GM04504 (cell line): ENCODE measurements at places on chromosomes 6 and 20.
A peak's percentile ranks its signal among the peaks of the same experiment; 100 is the strongest.

DNA sequence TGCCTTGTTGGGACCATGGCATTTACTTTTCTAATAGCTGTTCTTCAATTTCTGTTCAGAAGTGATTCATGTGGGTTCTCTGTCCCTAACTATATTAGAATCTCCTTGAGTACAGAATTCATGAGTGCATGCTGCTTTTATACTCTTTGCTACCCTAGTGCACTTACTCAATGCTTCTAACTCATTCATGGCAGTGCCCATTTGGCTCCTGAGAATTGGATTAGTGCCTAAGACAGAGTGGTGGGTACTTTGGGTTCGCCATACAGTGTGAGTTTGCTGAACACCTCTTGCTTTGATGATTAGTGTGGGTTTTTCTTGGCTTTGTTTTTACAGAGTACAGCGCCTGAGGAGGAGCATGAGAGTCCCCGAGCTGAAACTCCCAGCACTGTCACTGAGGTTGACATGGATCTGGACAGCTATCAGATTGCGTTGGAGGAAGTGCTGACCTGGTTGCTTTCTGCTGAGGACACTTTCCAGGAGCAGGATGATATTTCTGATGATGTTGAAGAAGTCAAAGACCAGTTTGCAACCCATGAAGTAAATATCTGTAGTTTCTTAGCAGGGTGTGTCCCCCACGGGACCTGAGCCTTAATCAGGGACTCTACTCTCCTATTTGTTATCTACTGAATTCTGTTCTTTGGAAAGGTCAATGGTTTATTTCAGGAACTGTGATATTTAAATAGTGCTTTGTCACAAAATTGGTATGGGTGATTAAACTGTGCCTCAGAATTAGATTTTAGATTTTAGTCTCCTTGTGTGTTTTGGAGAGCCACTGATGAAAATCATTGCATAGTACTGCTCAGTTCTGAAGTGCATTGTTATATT, 150.7 kb downstream of the UTRN start:
- DNase-seq, result no peak

GRCh38 chr20:1477896-1478490, 11.3 kb upstream of the NSFL1C start:
- DNase-seq, result no peak

DNA sequence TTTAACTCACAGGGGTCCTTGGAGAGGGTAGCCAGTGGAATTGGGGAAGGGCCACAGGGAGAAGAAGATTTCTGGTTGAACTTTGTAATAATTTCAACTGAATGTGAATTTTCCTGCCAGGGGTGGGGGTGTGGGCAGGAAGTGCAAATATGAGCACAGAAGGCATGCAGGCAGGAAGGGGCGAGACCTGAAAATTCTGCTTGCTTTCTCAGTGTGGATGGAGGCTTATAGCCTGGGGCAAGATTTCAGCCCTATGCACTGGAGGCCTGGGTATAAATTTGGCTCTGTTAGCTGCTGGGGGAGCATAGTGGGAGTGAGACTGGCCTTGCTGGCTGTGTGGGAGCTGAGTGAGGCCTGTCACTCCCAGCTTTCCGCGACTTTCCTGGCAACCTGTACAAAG, 54.4 kb downstream of the PERP start:
- DNase-seq, result no peak

DNA sequence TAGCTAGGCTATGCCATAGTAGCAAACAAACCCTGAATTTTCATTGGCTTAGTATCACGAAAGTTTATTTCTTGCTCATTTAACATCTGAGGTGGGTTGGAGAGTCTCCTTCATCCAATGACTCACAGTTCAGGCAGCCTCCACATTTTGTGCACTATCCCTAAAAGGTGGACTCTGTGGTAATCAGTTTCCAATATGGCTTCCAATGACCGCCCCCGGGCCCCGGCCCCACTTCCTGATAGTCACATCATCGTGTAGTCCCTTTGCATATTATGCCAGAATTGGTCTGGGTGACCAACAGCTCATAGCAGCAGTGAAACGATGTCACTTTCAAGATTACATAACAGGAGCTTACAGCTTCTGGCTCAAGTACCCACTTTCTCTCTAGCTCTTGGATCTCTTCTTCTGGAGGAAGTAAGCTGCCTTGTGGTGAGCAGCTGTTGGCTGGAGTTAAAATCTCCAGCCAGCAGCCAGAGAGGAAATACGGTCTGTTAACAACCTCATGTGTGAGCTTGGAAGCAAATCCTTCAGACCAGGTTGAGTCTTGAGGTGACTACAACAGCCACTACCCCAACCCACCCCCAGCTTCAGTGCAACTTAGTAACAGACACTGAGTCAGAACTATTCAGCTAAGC, 7.8 kb downstream of the HCRTR2 start:
- DNase-seq, result no peak

- DNase-seq, result no peak
Measured at GRCh38 chr6:119799596-119800509, 450.3 kb upstream of the MAN1A1 start.

DNA sequence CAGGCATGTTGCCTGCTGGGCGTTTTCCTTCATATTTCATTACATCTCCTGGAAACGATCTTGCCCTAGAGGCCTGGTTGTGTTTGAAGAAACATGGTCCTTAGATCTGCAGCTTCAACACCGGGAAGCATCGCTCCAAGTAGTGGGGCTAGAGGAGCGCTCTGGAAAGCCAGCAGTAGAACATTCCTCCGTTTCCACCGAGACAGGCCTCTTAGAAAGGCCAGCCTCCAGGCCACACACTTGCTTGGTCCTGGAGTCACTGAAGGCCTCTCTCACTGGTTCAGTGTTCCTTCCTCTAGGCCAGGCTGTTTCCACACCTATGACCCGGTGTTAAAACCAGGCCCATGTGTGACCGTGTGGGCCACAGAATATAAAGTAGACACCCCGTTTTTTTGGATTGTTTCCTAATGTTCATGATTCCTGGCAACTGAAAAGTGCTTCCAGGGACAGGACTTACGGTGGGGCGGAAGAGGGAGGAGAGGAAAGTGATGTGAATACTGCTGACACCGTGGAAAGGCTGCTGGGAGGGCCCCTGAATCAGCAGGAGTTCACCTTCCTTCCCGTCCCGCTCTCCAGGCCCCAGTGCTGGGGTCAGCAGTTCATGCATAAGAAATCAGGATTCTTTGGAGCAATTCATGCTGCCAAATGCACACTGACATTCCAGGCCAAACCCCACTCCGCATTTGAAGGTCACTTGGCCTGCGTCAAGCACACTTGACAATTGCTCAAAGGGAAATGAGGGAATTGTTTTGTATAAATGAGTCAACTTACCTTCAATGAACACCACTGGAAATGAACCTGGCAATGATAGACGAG, 83.8 kb downstream of the IYD start:
- no peak for DNase-seq

- DNase-seq, result peak; percentile 12
Measured at GRCh38 chr6:19866985-19867627, 29.9 kb downstream of the ID4 start.

DNA sequence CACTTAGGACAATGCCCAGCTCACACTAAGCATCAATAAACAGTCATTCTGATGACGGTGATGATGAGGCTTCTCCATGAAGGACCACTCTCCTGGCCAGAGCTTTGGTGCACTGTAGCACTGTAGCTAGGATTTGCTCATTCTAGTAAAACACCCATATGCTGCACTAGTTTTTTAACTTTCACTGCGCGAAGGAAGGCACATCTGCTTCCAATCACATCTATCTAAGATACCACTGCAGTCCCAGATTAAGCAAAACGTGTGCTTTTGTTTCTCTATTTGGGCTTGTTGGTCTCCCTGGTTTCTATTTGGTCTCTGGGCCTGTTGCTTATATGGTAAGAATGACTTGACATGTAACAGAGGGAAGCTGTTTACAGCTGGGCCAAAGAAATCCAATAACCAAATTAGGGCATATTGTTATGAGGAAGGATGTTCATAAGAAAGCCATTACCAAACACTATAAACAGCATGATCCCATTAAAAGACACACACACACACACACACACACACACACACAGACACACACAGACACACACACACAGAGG, 62.4 kb downstream of the FAM229B start:
- peak; percentile 81 for DNase-seq

- no peak for DNase-seq
Measured at GRCh38 chr6:111423055-111423633, 59.9 kb downstream of the REV3L start.

- no peak for DNase-seq
Measured at GRCh38 chr20:47327711-47328110, 28.8 kb downstream of the ZMYND8 start.

DNA sequence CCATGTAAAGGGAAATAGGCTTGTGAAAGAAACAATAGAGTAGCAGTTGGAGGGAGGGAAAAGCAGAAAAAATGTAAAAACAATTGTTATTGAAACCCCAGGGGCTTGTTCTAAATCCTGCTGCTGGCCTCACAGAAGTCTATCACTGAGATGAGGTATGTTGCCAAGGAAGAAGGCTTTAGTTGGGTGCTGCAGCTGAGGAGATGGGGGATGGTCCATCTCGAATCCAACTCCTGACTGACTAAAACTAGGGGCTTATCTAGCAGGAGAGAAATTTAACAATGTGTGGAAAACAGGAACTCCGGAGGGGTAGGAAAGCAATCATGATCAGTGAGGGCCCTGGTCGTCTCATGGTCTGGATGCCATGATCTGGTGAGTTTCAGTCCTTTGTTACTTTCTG, 225.0 kb upstream of the EXOC2 start:
- no peak for DNase-seq

DNA sequence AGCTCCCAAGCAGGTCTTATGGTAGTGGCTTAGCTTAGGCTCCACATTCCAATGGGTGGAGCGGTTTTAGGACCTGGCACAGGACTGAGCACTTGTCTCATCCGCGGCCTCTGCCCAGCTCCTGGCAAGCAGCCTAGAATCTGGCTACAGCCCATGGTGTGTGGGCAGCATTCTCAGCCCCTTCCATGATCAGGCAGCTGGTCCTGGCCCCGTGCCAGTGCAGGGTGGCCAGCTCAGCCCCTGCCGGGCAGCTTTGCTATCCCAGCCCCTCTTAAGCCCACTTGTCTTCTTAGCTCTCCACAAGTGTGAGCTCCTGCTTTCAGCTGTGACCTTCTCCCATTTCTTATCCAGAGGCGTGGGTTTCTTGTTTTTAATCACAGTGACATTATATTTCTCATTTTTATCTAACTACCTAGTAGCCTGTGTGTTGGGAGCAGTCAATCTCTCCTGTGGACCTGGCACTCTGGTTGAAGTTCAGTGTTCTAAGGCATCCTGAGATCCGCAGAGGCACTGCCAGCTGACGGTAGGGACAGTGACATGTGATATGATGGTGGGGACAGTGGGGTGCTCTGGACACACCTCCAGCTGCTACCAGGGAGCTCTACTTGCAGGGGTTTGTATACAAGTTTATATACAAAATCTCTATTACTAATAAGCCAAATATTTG, 119.9 kb upstream of the PRND start:
- DNase-seq, result no peak

DNA sequence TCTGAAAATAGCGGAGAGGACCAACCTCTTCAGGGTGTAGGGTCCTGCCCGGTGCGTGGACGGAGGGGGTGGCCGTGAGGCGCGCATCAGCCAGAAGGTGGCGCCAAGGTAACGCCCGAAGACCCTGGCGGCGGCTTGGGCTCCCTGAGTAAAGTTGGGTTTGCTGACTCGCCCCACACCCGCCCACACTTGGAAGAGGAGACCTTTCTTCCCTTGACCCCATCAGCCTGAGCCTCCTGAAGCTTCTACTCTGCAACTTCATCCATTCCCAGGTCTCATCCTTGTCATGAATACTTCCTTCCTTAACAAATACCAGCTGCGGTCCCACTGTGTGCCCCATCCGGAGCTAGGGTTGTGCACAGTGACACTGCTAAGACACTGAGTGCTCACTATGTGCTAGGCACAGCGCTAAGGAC, 14.6 kb downstream of the CD40 start:
- no peak for DNase-seq

GRCh38 chr6:116330511-116330910, 40.2 kb upstream of the DSE start:
- DNase-seq, result no peak

- DNase-seq, result peak; percentile 52
Measured at GRCh38 chr20:39081255-39081654, 119.1 kb downstream of the DHX35 start.

DNA sequence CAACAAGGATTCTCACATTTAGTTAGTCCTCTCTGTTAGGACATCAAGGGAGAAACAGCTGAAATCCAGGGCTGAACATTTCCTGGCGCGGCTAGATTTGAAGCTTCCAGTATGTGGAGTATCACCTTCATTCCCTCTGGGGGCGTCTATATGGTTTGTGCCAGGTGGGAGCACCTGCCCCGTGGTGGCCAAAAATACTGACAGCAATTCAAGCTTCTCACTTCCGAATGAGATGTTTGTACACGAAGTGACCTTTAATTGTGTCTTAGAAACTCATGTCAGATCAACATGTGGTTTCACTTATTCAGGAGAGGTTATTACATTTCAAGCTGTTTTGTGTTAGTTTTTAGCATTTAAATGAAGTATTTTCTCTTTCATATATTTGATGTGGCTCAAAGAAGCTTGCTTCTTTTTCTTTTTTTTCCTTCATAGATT, 67.3 kb upstream of the ZNF217 start:
- no peak for DNase-seq

- no peak for DNase-seq
Measured at GRCh38 chr6:17281497-17282481, 628 bp downstream of the RBM24 start.

- DNase-seq, result no peak
Measured at GRCh38 chr6:46468403-46469010, 22.7 kb downstream of the RCAN2 start.

- no peak for DNase-seq
Measured at GRCh38 chr20:59912609-59913008, 20.8 kb downstream of the SYCP2 start.

DNA sequence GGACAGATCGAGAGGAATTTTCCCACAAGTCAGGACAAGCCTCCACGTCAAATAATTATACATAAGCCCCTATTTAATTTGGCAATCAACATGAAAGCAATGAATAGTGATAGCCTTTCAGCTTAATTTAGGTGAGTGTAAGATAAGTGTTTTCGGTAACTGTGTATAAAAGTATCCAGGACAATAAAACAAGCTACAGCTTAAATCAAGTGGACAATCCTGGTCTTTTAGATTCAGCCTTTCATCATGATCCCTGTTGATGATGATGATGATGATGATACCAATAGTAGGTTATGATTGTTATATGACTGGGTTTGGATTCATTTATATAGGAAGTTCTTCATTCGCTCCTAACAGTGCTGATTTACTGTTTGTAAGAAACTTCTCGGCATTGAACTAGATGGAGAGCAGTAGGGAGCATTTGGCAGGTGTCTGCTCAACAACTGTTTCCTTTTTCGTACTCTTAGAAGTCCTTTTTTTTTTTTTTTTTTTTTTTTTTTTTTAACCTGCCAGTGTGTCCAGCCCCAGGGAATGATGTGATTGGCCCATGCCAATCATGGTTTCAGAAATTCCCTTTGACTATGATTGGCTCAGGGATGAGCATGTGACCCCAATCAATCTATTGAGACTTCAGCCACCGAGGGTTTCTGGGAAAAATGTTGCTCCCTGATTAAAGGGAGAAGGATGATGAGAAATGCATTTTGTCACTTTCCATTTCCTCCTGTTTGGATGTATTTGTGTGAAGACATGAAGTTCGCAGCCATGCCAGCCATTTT, 11.3 kb upstream of the RNF182 start:
- no peak for DNase-seq
